Stimulated activated CD4-positive, alpha-beta T cell treated with anti-CD3 and anti-CD28 coated beads, Interleukin-1b, Interleukin-23, amount 100 ng/mL, for 1 hour (primary cell): ENCODE measurements at places on chromosomes 12 and 14.

- no peak for DNase-seq
These were observed 46.4 kb upstream of the CHST11 start for GRCh38 chr12:104410326-104410725.

DNA sequence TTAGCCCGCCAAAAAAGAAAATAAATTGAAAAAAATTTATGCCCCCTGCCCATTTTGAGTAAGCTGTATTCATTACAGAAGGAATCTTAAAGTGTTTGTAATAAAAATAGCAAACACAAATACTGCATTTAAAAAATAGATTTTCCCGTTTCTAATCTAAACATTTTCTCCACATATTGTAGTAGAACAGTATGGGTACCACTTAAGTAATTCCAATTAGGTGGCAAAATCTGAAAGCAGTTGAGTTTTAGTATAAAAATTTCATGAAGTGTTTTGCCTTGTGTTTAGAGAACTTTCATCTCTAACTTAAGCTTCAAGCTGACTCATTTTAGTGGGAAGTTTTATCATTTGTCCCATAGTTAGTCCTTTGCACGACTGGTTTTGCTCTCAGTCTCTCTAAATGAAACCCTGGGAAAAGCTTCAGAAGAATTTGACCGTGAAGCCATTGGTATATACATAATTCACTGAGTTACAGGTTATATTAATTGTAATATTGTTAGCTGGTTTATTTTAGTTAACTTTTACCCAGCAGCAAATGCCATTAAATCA is 214.6 kb downstream of the ERC1 start:
- DNase-seq = no peak

DNA sequence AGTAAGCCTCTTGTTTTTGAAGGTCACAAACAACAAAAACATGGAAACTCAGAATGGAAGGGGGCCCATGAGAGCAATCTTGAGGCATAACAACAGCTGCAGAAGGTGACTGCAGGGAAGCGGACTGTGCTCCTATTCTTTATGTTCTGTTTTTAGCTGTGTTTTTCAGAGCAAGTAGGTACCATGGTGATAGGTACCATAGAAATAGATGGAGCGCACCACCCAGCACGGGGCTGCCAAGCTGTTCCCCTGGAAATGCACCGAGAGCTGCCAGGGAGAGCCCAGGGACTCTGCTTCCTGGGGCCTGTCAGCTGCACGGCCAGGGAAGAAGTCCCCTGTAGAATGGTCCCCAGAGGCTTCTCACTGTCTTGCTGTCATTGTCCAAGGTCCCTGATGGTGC is 32.8 kb downstream of the DGLUCY start:
- no peak for DNase-seq

DNA sequence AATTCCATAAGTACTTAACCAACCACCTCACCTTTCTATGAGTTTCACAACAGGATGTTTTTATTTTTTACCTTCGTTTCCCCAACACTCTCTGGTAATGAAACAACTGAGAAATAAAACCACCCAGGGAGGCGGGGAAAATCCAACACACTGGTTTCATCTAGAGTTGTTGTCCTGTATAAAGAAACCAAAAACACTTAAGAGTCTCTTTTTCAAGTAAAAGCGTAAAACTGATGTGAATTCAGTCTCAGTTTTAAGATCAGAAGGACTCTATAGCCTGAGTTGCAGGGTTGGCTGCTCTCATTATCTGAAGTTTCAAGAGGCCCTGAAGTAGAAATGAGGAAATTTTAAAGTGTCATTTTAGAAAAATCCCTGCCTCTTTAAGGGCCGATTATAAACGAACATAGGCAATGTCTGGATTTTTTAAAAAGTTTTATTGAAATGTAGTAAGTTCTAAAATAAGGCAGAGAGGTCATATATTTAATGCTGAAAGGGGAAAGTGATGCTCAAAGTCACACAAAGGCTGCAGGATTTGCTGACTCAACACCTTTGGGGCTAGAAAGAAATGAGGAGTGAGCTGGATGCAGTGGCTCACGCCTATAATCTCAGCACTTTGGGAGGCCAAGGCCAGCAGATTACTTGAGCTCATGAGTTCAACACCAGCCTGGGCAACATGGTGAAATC is 27.2 kb downstream of the HIGD1C start:
- no peak for DNase-seq

- no peak for DNase-seq
These were observed 79.2 kb upstream of the RBM19 start for GRCh38 chr12:114045349-114045748.

GRCh38 chr14:58395562-58395811 is 243 bp upstream of the TOMM20L start:
- no peak for DNase-seq

GRCh38 chr12:93572712-93573551 is 457 bp downstream of the SOCS2 start:
- DNase-seq = no peak

GRCh38 chr12:65937161-65937641 is 112.9 kb downstream of the HMGA2 start:
- DNase-seq = no peak

DNA sequence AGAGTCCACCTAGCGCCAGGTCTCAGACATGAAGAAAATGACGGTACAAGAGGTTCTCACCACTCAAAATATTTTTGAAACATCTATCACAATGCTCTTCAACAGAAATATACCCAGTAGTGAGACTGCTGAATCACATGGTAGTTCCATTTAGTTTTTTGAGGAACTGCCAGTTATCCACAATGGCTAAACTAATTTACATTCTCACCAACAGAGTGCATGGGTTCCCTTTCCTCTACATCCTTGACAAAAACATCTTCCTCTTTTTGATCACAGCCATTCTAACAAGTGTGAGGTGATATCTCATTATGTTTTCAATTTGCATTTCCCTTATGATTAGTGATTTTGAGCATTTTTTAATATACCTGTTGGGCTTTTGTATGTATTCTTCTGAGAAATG is 5.7 kb upstream of the GPR65 start:
- no peak for DNase-seq

- DNase-seq = no peak
These were observed 696.3 kb upstream of the USP15 start for GRCh38 chr12:61563665-61564450.

DNA sequence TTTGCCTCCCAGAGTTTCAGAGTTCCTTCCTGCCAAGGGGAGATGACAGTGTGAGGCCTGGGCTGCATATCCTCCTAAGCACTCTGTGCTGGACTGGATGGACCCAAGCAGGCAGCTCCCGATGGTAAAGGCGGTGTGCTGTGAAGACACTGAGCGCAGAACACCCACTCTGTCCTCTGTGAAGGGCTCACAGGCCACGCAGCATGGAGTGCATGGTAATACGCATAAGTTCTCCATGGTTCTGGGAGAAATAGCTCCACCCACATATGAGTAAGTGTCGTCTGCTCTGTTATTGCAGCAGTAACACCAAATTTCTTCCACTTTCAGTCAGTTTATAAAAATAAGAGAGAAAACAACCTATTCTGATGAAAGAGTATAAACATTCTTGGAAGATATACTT is 55.8 kb downstream of the TMEM30B start:
- DNase-seq = no peak

- DNase-seq = no peak
These were observed 11.7 kb downstream of the ASIC1 start for GRCh38 chr12:50069069-50069468.

DNA sequence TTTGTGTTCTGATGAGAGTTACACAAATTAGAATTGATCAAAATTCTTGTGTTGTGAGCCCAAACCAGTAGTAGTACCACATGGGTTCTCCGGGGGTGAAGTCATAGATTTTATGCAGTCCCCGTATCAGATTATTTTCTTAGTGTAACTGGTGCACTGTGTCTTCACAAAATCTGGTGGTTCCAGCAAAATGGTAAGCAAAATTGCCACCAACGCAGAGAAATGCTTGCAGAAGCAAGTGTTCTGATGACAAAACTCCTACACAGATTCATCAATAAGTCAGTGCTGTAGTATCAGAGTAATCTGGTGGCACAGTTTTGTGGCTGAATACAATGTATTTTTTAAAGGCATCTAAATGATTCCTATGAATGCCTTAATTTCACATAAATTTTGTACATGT is 1.3 kb upstream of the CACNA2D4 start:
- no peak for DNase-seq

DNA sequence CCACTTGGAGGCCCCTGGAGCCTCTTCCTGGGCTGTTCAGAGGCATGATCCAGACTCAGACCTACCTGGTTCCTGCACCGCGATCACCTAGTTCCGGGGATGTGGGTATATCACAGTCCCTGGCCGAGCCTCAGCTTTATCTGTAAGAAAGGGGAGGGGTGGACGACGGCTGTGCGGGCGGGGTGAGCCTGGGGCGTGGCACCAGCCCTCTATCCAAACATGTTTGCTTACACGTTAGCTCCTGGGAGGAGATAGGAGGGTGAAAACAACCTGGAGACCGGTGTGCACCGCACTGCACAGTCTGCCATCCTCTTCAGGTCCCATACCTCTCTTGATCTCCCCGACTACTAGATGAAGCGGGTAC is 1.2 kb downstream of the ANKRD9 start:
- DNase-seq = no peak

GRCh38 chr12:54661048-54661447 is 12.9 kb upstream of the DCD start:
- no peak for DNase-seq

DNA sequence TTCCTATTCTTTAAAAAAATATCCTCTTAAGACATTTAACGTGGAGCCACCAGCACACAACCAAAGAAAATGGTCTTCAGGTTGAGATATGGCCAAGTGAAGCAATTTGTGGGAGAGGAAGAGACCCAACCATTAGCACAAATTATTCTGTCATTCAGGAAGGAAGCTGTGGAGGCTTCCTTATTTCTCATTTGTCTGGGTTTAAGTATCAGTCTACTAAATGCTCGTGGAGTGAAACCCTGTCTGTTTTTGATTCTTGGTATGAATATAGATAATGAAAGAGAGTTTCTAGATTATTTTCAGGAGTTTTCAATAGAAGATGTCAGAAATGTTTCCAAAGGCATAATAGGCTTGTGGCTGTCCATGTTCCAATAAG is 125.1 kb downstream of the GPR65 start:
- DNase-seq = no peak

GRCh38 chr12:90013409-90013808 is 304.8 kb upstream of the ATP2B1 start:
- no peak for DNase-seq

DNA sequence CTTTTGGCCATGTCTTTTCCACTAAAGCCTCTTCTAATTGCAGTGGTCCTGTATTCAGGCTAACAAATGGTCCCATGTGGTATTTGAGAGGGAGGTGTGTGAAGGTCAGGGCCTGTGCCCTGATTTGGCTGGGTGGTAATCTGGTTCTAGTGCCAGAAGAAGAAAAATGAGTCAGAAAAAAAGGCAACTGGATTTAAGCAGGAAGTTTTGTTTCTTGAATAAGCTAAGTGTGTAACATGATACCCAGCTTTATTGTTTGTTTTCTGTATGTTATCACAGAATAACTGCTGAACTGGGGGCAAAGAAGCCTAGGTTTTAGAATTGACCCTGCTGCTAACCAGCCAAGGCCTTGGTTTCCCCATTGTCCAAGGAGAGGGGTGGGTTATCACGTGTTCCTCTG is 134.0 kb downstream of the ANO6 start:
- DNase-seq = no peak

- DNase-seq = no peak
These were observed at the start of gene LRRK2 for GRCh38 chr12:40224439-40225291. LRRK2 (plus strand) TSS chr12:40224997; CDS start chr12:40225132, 135 bp downstream.

- DNase-seq = no peak
These were observed 455.0 kb upstream of the TMEM132C start for GRCh38 chr12:127811988-127812387.

GRCh38 chr14:94761348-94761996 is 8.4 kb downstream of the GSC start:
- DNase-seq = no peak

DNA sequence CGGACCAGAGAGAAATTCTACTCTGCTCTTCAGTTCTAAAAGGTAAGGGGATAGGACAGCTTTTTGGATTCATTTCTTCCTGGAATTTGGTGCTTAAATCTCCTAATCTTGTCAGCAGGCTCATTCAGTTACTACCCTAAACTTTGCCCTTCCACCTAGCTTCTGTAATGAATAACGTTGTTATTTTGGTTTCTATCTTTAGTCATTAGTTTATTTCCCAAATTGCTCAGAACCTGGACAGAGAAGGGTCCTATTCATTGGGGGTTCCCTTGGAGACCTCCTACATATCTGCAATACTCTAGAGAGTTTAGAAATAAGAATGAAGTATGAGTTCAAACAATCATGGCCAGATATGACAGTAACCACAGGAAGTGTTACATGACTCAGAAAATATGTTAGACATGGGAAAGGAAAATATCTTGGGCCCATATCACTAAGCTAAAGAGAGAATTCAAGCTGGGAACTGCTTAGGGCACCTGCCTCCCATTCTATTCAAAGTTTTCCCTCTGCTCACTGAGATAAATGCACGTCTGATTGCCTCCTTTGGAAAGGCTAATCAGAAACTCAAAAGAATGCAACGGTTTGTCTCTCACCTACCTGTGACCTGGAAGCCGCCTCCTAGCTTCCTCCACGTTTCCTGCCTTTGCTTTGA is 87.9 kb downstream of the GAS2L3 start:
- DNase-seq = no peak

DNA sequence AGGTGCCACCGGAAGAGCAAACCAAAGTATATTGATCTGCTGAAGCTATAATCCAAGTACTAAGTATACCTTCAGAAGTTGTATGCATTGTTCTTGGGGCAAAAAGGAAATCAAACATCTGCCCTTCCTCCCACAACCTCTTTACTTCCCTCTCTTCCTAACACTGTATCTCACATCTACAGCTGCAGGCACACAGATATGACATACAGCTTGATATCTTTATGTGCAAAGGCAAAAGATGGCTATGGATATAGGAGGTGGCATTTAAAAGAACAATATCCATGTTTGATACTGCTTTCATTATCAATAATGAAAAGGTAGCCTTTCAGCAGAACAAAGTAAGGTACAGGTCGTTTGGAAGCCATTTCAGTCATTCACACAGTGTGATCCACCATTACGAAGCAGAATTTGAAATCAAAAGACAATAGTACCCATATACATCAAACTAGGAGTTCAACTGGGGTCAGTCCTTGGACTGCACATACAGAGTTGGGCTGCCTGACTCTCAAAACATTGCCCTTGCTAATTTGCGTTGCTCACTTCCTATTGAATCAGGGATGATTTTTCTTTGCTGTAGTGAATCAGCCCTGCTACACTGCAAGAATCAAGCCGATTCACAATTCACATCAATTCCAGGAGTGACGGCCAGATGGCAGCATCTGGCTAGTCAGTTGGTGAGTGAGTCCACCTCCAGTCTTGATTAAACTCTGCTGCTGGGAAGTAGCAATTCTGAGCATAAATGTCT is 8.9 kb downstream of the ANG start:
- peak; percentile 34 for DNase-seq

GRCh38 chr12:58372298-58372697 is 430.9 kb downstream of the ATP23 start:
- DNase-seq = no peak

GRCh38 chr12:113464852-113465719 is 6.6 kb downstream of the LHX5 start:
- DNase-seq = no peak

GRCh38 chr12:51238037-51238509 is 553 bp upstream of the DAZAP2 start:
- DNase-seq = no peak
